ENCODE measurements at places on chromosomes 13 and 19.

DNA sequence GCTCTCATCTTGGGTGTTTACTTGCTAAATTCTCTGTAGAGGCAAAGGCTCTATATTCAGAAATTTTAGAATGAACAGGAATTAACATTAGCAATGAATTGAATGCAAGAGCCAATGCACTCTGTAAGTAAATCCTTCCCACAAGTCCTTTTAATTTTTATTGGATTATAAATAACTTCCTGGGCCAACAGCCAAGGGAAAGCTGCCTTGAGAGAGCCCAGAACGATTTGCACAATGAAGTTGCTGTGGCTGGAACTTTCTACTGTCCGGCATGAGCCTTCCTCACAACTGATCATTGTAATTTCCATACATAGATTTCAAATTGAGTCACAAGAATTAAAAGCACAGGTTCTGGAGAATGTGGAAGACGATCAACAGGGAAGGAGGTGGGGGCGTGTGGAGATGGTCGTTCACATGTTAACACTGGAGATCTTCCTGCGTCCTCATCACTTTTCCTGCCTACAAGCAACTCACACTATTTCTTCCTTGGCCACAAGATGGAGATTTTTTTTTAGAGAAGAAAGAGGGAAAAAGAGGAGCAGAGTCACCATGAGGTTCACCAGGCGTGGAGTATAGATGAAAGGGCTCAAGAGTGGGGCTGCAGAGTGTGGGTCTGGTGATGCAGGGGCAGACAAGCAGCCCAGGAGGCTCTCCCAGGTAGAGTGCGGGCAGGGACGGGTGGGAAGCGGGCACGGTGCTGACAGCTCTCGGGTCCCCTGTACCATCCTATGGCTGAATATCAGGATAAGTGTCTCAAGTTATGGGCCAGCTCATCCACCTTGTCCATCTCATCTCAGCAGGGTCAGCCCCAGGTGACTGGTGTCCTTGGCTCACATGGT is 110.7 kb downstream of the SOX1 start:
- DNase-seq: no peak

- no peak for DNase-seq
These were observed 7.0 kb upstream of the CTXN1 start for GRCh38 chr19:7932930-7933300.

GRCh38 chr19:17751103-17751911 is at the start of gene FCHO1:
TSS of gene FCHO1 (plus strand) at chr19:17751477. CDS start at chr19:17755165, 3,688 bp downstream.
- peak; percentile 85 for DNase-seq

- DNase-seq: no peak
These were observed 2.0 kb downstream of the CNN1 start for GRCh38 chr19:11540645-11541044.

DNA sequence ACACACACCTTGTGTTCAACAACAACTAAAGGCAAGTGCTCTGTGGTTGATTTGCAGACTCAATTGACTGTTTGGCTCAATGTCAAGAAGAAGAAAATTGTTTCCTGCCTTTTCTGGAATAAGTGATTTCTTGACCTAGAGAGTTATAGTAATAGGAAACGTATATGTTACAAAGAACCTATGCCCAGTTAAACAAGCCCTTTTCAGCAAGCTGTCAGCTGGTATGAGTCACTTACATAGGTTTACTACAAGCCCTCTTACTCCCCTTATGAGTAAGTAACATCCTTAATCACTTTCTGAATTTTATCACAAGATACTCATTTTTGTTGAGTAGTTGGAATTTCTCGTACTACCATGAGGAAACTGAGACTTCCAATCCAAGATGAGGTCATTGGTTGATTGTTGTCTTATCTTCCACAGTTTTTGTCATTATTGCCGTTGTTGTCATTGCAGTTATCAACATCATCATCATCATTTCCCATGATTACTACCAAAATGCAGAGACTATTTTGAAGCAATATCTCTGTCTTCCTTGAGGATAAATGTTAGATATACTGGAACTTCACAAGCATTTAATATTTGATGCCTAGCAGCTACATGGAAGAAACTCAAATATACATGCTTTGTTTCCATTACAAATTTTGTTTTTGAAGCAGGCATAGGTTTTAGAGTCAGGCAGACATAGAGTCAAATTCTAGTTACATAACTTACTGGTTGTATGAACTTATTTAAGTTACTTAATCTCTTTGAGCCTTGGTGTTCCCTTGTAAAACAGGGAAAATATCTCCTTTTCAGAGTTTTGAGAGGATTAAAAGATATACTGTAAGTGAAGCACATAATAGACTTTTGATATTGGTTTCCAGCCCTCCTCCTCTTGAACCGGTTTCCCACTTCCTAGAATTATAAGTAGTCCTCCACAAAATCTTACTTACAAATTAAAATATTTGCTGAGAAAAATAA is 106.0 kb downstream of the RAP2A start:
- DNase-seq: no peak

DNA sequence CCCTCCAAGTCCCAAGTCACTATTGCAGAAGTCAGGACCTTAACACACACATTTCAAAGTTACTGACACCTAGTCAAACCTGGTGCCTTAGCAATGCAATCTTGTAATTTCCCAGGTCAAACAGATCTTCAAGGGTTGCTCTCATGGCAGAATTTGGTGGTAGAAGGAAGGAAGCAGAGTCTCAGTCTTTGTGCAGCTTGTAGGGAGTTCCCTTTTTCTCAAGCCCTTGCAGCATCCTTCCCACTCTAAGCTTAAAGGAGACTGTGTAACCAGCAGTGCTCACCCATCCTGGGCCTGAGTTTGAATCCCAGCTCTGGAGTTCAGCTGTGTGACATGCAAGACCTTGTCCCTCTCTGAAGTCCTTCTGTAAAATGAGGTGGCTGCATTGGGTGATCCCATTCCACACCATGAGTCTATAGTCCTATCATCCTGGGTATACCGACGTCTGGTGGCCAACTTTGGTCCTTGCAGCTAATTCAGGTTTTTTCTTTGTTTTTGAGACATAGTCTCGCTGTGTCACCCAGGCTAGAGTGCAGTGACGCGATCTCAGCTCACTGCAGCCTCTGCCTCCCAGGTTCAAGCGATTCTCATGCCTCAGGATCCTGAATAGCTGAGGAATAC is 9.8 kb downstream of the SIGLEC10 start:
- no peak for DNase-seq

DNA sequence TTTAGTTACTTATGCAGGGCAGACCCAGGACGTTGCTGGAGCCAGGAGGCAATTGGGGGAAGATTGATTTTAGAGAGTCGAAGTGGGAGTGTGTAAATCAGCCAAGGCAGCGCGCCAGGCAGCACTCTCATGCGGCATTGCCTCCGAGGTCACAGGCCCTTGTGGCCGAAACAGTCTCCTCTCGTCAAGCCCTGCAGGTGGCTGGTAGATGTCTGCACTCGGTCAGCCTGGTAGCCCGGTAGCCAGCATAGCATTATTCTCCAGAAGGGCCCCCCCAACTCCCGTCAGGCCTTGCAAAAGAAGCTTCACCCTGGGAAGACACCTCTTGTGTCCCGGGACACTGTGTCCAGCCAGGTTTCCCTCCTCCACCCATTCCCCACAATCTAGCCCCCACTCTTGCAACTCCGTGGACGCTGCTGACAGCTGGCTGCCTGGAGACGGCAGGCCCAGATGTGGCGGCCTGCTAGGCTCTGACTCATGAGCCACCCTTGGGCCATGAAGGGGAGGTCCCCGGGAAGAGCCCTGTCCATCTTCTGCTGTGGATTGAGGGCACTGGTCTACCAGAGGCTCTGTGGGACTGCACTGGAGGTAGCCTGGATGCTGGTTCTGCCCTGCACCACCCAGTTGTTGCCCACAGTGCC is 2.6 kb upstream of the PEPD start:
- no peak for DNase-seq

DNA sequence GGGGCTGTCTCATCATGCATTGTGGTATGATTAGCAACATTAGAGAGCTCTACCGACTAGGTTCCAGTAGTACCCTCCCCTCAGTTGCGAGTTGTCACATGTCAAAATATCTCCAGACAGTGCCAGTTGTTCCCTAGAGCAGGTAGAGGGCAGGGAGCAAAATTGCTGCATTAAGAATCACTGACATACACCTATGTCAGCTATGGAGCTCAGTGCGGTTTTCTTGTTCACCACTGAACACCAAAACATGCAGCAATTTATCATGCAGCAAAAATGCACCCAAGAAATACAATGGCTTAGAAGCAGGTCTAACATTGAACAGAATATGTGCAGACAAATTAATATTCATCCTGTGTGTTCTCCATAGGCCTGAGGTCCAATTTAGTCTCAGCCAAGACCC is 186.9 kb upstream of the STARD13 start:
- DNase-seq: no peak

- no peak for DNase-seq
These were observed 506.0 kb upstream of the ATXN8OS start for GRCh38 chr13:69601661-69602060.

DNA sequence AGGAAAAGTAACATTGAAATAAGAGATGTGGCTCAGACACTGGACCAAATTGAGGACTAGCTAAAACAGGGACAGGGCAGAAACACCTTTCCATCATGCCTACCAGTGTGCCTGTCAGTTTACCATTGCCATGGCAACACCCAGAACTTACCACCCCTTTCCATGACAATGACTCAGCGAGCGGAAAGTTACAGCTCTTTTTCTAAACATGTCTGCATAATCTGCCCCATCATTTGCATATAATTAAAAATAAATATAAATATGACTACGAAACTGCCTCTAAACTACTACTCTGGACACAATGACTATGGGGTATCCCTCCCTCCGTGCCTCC is 96.0 kb downstream of the UBL3 start:
- DNase-seq: no peak

DNA sequence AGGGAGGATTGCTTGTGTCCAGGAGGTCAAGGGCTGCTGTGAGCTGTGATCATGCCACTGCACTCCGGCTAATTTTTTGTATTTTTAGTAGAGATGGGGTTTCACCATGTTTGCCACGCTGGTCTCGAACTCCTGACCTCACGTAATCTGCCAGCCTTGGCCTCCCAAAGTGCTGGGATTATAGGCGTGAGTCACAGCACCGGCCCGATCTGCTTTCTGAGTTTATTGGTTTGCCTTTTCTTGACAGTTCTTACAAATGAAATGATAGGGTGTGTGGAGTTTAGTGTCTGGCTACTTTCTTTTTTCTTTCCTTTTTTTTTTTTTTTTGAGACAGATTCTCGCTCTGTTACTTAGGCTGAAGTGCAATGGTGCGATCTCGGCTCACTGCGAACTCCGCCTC is 848 bp downstream of the C19orf44 start:
- DNase-seq: no peak

GRCh38 chr13:55007681-55008080 is 1979.1 kb downstream of the OLFM4 start:
- DNase-seq: no peak

DNA sequence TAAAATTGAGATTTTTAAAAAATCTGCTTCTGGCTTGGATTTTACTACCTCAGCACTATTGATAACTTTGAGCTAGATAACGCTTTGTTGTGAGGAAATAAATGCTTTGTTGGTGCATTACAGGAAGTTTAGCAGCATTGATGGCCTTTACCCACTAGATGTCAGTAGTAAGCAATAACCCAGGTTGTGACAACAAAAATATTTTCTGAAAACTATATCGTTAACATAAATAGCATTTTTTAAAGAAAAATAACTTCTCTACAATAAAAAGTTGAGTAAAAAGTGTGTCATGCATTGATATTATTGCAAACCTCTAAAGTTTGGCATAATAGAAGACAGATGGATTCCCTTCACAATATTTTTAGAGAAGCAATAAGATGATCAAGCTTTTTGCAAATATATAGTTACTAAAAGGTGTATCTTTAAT is 1246.5 kb downstream of the UQCRFS1 start:
- no peak for DNase-seq

DNA sequence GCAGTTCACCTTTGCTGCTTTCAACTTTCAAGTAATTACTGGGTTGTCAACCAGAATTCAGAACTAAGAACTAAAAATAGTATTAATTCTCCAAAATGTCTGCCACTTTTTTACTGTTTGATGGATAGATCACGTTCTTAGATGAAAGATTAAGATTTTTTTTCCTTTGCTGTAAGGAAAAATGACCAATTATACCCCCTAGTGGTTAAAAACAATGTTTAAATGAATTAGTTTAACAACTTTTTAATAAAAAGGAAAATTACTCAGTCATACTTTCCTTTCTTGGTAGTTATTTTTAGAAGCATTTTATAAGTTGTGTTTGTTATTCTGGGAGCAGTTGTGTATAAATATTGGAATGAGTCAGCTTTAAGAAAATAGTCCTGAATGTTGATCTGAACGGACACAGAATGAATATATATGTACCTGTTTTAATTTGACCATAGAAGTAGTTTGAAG is 4.6 kb downstream of the TM9SF2 start:
- no peak for DNase-seq

GRCh38 chr19:40607311-40608239 is 6.4 kb downstream of the LTBP4 start:
- DNase-seq: no peak

DNA sequence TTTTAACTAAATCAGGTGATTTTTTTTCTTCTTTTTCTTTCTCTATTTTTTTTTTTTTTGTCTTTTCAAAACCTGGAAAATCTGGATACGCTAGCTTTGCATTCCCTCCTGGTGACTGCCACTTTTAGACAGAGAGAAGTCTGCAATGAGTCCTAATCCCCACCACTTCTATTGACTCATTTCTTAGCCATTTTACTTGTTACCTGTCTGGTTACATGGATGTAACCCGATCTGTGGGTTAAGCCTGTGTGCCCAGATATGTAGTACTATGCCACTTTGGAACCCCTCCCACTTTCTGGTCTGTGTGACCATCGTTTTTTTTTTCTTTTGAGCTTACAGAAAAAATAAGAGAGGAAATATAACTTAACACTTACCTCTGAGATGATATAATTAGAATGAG is 817.8 kb upstream of the PCDH9 start:
- no peak for DNase-seq

DNA sequence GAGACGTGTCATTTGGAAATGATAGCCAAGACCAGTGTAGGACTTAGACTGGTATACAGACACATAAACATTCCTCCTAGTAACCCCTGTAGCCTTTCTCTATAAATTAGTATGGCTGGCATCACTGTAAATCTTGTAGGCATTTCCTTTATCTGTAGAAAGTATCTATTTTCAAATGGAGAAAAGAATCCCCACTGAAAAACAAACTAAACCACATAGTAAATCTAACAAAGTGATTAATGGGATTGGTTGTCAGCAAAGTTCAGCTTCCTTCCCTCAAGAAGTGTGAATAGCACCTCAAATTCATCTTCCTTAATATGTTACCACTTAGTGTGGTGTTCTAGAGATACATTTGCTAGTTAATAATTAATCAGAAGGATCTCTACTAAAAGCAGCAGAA is 119.4 kb upstream of the NBEA start:
- DNase-seq: no peak

DNA sequence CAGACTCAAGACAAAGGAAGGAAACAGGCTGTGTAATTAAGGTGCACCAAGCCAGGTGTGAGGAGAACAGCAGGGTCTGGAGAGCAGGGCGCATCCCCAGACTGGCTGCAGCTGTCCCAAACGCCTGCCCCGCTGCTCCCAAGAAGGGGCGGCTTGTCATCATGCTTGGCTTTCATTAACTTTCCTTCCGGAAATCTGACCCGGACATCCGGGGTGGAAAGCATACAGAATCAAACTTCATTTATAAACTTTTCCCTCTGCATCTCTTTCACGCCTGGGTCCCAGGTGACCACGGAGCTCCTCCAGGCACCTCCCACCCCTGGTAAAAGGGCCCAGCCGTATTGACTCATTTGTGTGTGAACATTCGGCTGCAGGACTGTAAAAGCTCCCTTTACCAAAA is 31.7 kb downstream of the TSHZ3 start:
- DNase-seq: no peak

- no peak for DNase-seq
These were observed 618.7 kb upstream of the SGCG start for GRCh38 chr13:22562116-22562515.

GRCh38 chr19:17458970-17459369 is 1.8 kb downstream of the NXNL1 start:
- no peak for DNase-seq

- no peak for DNase-seq
These were observed 542 bp downstream of the CACNG7 start for GRCh38 chr19:53909471-53910169.

Measured in stimulated activated CD4-positive, alpha-beta T cell treated with anti-CD3 and anti-CD28 coated beads, Interleukin-2, amount 100 ng/mL, for 24 hours (primary cell).